ENCODE measurements at places on chromosomes 7 and 10. TPM values are rescaled to one million over a fixed set of nuclear protein-coding genes. Genes with fewer than 3 reads are reported as not detected.

The EPHA1 gene
- polyA plus RNA-seq = 0.40 TPM

The TMUB1 gene
- 101 TPM for polyA plus RNA-seq

The GOLGA7B gene
- polyA plus RNA-seq = 20.3 TPM

DNA sequence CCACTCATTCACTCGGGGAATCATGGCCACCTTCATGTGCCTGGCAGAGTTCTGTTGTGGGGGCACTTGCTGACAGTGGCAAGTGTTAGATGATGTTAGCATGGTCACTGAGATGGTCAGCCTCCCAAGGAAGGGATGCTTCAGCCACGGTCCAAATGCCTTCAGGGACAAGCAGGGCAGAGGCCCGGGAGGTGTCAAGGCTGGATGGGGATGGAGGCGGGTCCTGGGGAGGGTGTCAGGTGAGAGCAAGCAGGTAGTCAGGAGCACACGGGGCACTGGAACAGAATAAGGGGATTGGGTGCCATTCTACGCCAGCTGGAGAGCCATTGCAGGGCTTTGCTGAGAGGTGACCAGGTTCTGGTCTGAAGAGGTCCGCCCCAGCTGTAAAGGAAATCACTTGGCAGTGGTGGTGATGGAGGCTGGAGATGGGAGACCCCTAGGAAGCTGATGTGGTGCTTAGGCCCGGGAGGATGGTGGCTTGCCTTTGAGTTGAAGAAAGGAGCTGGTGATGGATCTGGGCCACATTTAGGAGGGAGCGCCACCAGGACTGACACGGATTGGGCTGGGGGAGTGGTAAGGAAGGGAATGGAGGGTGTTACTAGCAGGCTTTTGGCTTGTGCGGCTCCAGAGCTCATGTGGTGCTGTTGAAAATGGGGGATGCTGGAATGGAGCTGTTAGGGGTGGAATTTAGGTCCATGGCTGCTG is 24.1 kb downstream of the AGAP3 start:
- no peak for DNase-seq

- peak; percentile 99 for DNase-seq
These were observed 454 bp upstream of the GTF2I start for GRCh38 chr7:74656837-74657691.

GRCh38 chr7:37732888-37733287 is 49.3 kb downstream of the GPR141 start:
- no peak for DNase-seq

DNA sequence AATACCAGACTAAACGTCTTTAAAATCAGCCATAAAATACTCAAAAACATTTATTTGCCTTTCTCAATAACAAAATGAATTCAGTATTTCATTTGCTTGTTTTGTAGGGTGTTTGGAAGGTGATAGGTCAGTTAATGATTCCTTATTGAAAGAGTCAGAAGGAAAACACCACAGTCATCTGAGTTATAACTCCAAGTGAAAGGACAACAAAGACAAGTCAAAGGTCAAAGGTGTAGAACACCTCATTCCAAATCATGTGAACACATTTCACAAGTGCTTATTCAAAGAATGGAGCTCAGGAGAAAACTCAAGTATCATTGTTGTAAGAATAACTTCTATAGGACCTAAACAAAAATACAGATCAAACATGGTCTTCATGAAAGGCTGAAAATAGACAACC is 318.6 kb upstream of the PHF14 start:
- DNase-seq = no peak

GRCh38 chr10:42896735-42897134 is 114.1 kb downstream of the BMS1 start:
- no peak for DNase-seq

DNA sequence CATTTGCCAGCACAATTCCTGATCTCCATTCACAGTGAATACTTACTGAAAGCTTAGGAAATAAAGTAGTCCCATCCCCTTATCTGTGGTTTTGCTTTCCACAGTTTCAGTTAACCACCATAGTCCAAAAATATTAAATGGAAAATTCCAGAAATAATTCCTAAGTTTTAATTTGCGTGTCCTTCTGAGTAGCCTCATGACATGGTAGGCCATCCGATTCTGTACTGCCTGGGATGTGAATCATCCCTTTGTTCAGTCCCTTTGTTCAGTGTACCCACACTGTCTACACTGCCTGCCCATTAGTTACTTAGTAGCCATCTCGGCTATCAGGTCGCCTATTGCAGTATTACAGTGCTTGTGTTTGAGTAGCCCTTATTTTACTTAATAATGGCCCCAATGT is 14.2 kb downstream of the RAB11FIP2 start:
- no peak for DNase-seq

DNA sequence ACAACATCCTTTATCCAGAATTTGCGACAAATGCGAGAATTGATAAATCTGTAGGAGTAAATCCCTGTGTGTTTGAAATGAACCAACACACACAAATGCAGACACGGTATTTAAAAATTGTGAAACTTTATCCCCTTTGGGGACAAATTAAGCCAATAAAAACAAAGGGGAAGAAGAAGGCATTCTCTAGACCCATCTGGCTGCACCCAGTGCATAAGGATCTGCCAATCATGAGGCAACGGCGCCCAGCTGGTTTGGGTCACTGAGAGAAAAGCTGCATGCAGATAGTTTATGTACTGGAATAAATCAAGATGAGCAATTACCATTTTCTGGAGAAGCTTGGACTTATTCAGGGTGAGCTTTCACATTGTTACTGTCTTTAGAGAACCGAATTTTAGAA is 45.7 kb downstream of the VAX1 start:
- no peak for DNase-seq

All from adrenal gland (tissue), 19 donors.